ENCODE measurements at places on chromosomes 11 and 22.

DNA sequence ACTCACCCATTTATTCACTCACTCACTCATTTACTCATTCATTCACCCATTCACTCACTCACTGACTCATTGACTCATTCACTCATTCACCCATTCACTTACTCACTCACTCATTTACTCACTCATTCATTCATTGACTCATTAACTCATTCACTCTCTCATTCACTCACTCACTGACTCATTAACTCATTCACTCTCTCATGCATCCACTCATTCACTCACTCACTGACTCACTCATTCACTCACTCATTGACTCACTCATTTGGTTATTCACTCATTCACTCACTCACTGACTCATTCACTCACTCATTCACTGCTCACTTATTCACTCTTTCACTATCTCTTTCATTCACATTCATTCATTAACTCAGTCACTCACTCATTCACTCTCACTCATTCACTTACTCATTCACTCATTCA lies 2.5 kb upstream of the MUC5AC start:
- H3K27me3 ChIP-seq: no peaks in the 10 kb centered on the region
- no peaks in the 10 kb centered on the region for H3K36me3 ChIP-seq
- no peak overlapping the region for H3K27ac ChIP-seq
- DNase-seq: no peak
- H3K4me1 ChIP-seq: peaks cover 3% of the 10 kb centered on the region
- no peak overlapping the region for H3K4me3 ChIP-seq

DNA sequence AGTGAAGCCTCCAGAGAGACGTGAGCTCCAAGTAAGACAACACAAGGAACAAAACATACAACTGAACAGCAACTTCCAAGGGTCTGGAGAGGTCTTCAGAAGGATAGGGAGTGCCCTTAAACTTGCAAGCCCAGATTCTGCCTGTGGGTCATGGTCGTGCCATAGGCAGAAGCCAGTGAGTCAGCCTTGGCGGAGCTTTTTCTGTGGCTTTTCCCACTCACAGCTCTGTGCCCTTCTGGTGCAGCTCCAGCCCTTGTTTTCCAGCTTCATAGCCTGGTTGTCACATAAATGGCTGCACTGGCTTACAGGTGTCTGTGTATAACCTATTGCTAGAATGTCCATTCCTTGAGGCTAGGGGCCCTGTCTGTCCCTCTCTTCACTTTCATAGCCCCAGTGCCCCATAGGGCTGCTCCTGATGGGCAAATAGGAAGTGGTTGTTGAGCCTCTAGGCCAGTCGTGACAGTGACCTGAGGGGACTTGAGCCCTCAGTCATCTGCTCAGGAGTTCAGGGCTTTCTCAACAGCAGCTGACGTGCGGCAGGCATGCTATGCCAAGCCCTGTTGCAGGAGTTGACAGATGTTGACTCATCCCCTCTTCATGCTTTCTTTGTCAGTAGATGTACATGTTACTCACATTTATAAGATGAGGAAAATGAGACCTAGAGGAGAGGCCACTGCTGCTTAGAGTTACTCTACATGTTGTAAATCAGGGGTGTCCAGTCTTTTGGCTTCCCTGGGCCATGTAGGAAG lies 7.4 kb downstream of the MED15 start:
- peaks cover 41% of the 10 kb centered on the region for H3K4me1 ChIP-seq
- H3K27me3 ChIP-seq: no peaks in the 10 kb centered on the region
- no peak for DNase-seq
- no peak overlapping the region for H3K27ac ChIP-seq

DNA sequence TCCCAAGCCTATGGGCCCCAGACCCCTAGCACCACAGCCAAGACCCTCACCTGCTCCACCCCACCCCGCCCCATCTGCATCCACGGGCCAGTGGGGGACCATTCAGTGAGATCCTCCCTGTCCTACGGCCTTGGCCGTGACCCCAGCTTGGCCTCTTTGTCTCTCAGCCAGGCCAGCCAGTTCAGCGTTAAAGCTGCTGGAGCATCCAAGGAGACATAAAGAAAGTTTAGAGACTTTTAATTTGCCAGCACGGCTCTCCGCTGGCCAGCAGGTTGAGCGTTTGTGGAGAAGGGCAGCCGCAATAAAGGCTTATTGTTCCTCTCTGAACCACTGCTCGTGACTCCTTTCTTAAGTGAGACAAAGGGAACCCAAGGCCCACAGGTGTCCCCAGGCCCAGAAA lies 49.3 kb upstream of the LMO1 start:
- H3K27me3 ChIP-seq: no peaks in the 10 kb centered on the region
- DNase-seq: no peak
- no peaks in the 10 kb centered on the region for H3K4me1 ChIP-seq

GRCh38 chr22:27718186-27719035 lies 83.1 kb downstream of the MN1 start:
- H3K27ac ChIP-seq: no peak overlapping the region
- no peaks in the 10 kb centered on the region for H3K27me3 ChIP-seq
- H3K4me1 ChIP-seq: no peaks in the 10 kb centered on the region
- DNase-seq: no peak

DNA sequence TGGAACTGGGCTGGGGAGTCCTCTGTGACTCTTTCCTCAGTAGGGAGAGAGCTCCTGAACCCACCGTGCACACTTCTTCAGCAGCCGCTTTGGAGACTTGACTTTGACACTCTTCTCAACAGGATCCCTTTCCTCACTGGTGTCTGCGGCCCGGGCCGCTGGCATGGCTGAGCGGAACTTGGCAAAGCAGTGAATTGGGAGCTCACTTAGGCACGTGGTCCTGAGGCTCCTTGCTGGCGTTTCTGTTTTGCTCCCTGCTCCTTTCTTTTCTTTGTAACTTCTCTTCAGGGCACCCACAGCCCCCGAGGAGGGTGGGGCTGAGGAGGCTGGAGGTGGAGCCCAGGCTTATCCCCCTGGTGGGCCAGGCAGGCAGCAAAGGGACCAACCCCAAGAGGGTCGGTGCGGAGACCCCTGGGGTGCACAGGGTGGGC lies 8.4 kb upstream of the KCNQ1OT1 start:
- no peaks in the 10 kb centered on the region for H3K27me3 ChIP-seq
- no peak for DNase-seq
- H3K27ac ChIP-seq: no peak overlapping the region
- H3K4me1 ChIP-seq: no peaks in the 10 kb centered on the region
- H3K4me3 ChIP-seq: no peak overlapping the region
- H3K36me3 ChIP-seq: peaks cover 2% of the 10 kb centered on the region

DNA sequence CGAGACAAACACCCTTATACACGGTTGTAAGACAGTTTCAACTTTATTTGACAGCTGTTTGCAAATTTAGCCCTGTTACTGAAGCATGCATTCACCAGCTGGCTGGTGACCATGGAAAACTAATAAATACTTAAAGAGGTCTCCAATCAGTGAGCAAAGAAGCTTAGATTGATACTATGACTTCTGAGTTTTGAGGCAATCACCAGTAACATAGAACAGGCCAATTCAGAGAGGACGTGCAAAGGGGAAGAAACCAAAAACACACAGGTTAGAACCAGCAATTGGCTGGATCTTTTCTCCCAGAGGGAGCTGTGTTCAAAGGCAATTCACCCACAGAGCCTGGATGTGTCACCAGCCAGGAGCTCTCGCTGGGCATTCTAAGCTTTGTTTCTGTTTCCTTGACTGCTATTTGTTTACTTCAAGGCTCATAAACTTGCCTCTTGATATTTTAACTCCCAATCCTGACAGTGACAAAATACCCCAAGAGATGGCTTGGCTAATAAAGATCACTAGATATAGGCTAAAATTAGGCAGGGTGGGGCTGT lies 113.6 kb upstream of the MTMR2 start:
- H3K4me1 ChIP-seq: peaks cover 7% of the 10 kb centered on the region
- H3K36me3 ChIP-seq: peaks cover 8% of the 10 kb centered on the region
- H3K27ac ChIP-seq: no peak overlapping the region

DNA sequence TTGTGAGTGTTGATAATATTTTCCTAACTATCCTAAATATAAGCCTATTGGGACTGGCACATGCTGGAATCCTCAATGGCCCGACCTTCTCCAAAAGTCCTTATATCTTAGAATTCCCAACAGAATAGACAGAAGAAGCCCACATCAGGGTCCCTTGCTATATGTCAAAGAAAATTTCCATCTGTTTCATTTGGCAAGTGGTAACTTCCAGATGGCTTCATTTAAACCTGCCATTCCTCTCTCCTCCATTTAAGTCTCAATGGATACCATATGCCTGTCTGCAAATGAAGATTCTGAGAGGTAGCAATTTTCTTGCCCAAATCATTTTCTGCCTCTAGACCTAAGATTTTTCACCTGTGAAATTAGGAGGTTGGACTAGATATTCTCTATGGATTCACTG lies 73.1 kb upstream of the KCNA4 start:
- DNase-seq: no peak
- H3K27ac ChIP-seq: no peak overlapping the region
- no peaks in the 10 kb centered on the region for H3K36me3 ChIP-seq

DNA sequence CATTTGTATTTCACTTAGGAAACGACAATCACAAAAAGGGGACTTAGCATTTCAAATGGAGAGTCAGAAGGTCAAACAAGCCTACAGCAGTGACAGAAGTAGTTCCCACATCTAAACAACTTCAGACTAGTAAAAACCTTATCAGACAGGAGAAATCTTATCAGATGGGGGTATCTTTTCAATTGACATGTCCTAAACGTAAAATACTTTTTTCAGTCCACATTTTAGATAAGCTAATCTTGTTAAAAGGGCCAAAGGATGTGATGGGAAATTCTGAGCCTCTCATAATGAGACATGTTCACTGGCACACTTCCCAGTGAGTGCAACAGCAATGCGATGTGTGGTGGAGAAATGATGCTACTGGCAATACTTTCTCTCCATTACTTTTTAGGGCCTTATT lies 2.4 kb downstream of the MAPK1 start:
- H3K4me3 ChIP-seq: peak overlapping the region; percentile 93
- DNase-seq: peak; percentile 53

GRCh38 chr11:39174965-39175364 lies 2284.5 kb downstream of the LRRC4C start:
- H3K4me3 ChIP-seq: no peak overlapping the region
- no peaks in the 10 kb centered on the region for H3K36me3 ChIP-seq
- no peak for DNase-seq
- no peaks in the 10 kb centered on the region for H3K27me3 ChIP-seq
- no peak overlapping the region for H3K27ac ChIP-seq

DNA sequence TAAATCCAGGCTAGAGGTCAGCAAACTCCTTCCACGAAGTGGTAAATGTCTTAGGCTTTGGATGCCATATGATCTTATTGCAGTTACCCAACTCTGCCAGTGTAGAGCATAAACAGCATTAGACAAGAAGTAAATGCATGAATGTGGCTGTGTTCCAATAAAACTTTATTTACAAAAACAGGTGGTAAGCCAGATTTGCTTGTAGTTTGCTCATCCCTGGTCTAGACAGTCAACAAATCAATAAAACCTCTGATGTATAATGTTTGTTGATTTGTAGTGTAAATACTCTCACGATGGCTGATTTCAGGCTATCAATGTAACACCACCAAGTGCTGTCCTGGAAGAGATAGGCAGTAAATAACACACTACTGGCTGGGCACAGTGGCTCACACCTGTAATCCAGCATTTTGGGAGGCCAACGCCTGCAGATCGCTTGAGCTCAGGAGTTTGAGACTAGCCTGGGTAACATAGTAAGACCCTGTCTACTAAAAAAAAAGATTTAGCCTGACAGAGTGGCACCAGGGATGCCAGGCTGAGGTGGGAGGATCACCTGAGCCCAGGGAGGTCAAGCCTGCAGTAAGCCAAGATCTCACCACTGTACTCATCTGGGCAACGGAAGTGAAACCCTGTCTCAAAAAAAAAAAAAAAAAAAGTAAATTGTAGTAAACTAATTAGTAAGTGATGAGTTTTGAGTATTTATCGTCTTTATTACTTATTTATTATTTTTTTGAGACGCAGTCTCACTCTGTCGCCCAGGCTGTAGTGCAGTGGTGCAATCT lies 6.9 kb upstream of the CATSPER1 start:
- no peaks in the 10 kb centered on the region for H3K4me1 ChIP-seq
- DNase-seq: no peak
- no peak overlapping the region for H3K4me3 ChIP-seq
- H3K36me3 ChIP-seq: no peaks in the 10 kb centered on the region
- peaks cover 4% of the 10 kb centered on the region for H3K27me3 ChIP-seq

DNA sequence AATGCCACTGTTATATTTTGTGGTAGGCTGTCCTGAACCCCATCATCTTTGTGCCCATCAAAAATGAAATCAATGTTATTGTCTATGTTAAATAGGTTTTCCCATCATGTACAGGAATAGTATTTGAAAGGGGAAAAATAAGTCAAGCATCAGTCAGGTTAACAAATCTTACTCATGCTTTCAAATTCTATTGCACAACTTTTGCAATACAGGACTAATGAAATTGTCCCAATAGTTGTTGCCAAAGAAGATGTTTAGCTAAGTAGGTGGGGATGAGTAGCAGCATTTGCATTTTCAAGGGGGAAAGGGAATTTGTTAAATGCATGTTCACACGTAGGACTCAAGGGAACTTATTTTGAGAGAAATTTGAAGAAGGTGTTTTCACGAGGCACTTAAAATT lies 962.1 kb downstream of the JRKL start:
- no peak for DNase-seq
- H3K27me3 ChIP-seq: no peaks in the 10 kb centered on the region
- H3K4me3 ChIP-seq: no peak overlapping the region

DNA sequence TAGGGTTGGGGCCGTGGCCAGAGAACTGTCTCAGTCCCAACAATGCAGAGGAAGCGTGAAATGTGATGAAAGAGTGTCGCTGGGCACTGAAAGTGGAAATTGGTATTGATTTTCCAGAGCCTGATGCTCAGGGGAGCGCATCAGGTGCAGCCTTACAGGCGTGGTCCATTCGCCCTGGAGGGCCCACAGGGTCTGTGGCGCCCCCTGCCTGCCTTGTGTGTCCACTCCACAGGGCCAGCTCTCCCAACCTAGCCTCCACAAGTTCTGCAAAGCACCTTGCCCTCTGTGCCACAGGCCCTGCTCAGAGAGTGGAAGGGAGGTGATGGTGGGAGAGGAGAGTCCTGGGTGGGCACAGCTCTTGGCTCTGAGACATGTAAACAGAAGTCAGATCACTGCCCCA lies 54.9 kb upstream of the LMO1 start:
- no peaks in the 10 kb centered on the region for H3K4me1 ChIP-seq
- H3K36me3 ChIP-seq: no peaks in the 10 kb centered on the region
- H3K27ac ChIP-seq: no peak overlapping the region
- H3K27me3 ChIP-seq: no peaks in the 10 kb centered on the region
- no peak overlapping the region for H3K4me3 ChIP-seq

GRCh38 chr11:110587129-110587528 lies 125.1 kb downstream of the ARHGAP20 start:
- H3K4me3 ChIP-seq: no peak overlapping the region
- no peaks in the 10 kb centered on the region for H3K4me1 ChIP-seq
- no peak for DNase-seq
